ENCODE measurements at places on chromosomes 3 and 15.

GRCh38 chr15:77057072-77057471 is 13.8 kb downstream of the TSPAN3 start:
- no peak for DNase-seq

- DNase-seq = peak; percentile 66
Observed at GRCh38 chr15:100867433-100867832, 12.2 kb upstream of the ALDH1A3 start.

DNA sequence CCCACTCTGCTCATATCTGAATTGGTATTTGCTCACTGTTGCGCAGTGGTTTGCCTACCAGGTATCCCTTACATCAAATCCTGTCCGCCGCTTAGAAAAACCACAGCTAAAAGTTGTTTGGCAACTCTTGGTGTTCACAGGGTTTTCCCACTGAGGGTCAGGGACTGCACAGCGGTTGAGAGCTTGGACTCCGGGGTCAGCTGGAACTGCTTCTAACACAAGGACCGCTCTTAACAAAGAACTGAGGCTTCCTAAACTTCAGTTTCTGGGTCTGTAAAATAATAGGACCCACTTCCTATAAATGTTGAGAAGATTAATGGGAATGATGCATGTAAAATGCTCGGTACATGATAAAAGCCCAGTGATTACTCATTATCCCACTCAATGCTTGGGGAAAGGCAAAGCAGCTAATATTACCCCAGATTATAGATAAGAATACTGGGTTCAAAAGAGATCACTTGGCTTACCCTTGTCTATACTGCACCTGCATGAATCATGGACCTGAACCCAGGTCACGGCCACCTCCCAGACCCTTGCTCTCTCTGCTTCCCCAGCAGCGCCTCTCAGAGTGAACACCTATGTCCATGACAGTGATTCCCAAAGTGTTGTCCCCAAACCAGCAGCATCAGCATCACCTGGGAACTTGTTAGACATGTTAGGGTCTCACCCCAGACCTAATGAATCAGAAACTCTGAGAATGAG is 36.1 kb downstream of the LIPC start:
- no peak for DNase-seq

- DNase-seq = no peak
Observed at GRCh38 chr15:70054884-70055387, 42.8 kb downstream of the TLE3 start.

- peak; percentile 22 for DNase-seq
Observed at GRCh38 chr3:18122264-18122663, 302.9 kb downstream of the SATB1 start.

- DNase-seq = no peak
Observed at GRCh38 chr3:109045271-109046040, 72.5 kb downstream of the MORC1 start.

- DNase-seq = peak; percentile 63
Observed at GRCh38 chr15:32656091-32656490, 14.6 kb downstream of the SCG5 start.

- DNase-seq = no peak
Observed at GRCh38 chr3:25567388-25567787, 97.3 kb downstream of the TOP2B start.

GRCh38 chr3:46365041-46365440 is 5.7 kb upstream of the CCR5 start:
- DNase-seq = no peak

- DNase-seq = no peak
Observed at GRCh38 chr15:98131924-98132323, 171.4 kb downstream of the ARRDC4 start.

- no peak for DNase-seq
Observed at GRCh38 chr15:101178479-101178878, 73.4 kb downstream of the CHSY1 start.
